ENCODE measurements at places on chromosomes 6 and 20.

- no peak for DNase-seq
Measured at GRCh38 chr6:82437701-82438100, 74.1 kb downstream of the TPBG start.

DNA sequence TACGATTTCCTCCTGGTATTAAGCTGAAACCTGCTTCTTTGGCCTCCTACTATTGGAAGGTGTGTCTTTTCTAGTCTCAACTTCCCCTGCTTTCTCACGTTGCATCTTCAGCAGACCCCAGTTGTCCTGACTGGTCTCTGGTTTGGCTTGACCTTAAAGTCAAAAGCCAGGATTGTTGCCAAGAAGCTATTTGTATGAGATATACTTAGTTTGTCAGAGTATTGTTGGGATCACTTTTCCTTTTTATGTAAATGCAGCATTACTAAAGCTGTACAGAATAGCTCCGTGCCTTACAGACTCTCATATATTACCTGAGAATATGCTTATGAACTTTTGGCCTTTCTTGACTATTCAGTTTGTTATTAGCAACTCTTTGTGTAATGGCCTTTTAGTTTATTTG lies 61.1 kb downstream of the TSPYL4 start:
- DNase-seq, result no peak

- DNase-seq, result no peak
Measured at GRCh38 chr6:135221505-135221904, 40.4 kb downstream of the MYB start.

DNA sequence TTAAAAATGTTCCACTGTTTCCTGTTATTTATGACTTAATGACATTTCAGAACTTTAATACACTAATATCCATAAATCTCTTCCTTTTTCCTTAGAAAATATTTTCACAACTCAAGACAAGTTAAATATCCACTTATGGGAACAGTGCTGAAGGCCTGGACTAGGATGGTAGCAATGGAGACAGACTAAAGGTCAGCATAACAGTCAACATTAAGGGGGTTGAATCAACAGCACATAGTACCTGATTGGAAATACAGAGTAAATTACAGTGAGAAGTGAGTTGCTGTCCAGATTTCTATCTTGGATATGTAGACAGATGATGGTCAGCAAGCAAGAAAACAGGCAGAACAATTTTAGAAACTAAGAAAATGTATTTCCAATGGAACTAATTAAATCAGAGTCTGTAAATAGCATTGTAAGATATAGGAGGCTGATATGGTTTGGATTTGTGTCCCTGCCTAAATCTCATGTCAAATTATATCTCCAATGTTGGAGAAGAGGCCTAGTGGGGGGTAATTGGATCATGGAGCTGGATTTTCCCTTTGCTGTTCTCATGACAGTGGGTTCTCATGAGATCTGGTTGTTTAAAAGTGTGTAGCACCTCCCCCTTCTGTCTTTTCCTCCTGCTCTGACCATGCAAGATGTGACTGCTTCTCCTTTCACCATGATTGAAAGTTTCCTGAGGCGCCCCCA lies 682.7 kb downstream of the MAFB start:
- DNase-seq, result no peak

All from BJ (cell line).